ENCODE measurements at places on chromosomes 7 and 10.

DNA sequence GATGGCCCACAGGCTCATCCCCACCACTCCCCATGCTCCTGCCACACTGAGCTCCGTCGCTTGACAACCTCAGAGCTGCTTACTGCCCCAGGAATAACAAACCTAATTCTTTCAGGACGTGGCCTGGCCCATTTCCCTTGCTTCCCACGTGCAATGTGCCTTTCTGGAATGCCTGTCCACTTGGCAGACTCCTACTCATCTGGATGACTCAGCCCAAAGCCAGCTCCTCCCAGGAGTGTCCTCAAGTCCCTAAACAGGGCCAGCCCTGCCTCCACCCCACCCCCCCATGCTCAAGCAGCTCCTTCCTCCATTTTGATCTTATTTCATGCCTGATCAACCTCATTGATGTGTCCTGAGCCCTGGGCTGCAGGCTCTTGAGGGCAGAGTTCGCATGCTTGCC lies 164.9 kb upstream of the RNF32 start:
- no peak for DNase-seq

DNA sequence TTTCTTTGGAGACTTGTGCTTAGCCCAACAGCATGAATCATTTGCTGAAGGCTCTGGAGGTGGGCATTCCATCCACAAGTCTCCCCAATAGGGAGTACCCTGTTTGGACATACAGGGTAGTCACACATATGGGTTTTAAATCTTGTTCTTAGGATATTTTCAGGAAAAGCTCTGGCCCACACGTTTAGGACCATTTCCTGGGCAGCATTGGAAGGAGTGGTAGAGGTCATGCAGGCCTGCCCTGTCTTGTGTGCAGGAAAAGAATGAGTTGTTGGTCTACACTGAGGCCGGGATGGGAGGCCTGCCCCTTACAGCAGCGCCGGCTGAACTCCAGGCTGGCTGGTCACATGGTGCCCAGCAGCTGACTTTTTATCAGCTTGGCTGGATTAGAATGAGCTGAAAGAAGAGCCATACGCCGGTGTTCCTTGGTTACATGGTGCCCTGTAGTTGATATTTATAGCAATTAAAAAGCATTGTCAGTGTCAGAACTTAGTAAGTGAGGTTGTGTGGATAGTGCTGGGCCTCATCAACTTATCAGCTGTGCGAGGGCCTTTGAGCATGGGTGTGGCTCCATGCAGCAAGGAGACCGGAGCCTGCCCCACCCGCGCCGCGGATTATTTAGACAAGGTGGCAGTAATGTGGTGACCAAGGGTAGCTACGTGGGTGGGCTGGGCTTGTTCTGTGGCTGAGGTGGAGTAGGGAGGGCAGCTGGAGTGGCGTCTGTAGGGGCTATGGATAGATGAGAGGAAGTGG lies 28.6 kb downstream of the OGDH start:
- DNase-seq = peak; percentile 67

DNA sequence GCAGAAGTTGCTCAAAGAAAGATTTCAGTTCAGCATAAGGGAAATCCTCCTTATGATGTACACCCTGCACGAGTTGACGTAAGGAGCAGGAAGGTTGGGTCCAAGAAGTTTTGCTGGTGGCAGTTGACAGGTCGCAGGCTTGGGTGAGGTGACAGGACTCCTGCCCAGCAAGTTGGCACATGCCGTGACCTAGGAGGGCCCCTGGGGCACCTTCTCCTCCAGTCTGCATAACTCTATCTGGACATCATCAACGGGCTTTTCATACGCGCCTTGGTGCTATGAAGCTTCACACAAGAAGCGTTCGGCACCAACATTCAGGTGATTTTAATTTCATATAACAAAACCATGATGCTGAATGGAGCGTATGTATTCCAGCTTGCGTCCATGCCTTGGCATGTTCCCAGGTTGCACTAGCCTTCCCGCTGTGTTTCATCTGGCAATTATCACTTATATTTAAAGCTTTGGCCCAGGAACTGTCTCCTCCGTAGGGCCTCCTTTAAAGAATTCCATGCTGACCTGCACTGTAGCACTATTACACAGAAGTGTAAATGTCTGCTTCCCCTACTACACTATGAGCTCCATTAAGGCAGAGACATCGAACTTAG lies 651.6 kb upstream of the FOXK1 start:
- DNase-seq = no peak

- DNase-seq = no peak
Measured at GRCh38 chr7:129103561-129104324, 40.8 kb upstream of the TSPAN33 start.

- peak; percentile 36 for DNase-seq
Measured at GRCh38 chr7:74604326-74605020, 53.0 kb upstream of the GTF2I start.

DNA sequence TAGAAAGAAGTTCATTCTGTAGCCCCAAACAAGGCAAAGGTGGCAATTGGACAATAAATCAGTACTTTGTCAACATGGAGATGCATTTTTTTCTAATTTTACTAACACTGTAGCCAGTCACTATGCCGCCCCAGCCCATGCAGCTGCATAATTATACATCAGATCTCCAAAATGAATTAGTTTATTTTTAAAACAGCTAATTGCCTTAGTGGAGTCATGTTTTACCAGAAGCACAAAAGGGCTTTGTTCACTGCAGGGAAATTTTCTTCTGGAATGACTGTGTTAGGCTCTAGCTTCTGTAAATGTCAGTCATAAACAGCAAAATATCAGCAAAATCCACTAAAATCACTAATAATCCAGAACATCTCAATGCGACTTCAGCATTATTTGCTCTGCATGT lies 20.1 kb upstream of the HDAC9 start:
- DNase-seq = no peak

DNA sequence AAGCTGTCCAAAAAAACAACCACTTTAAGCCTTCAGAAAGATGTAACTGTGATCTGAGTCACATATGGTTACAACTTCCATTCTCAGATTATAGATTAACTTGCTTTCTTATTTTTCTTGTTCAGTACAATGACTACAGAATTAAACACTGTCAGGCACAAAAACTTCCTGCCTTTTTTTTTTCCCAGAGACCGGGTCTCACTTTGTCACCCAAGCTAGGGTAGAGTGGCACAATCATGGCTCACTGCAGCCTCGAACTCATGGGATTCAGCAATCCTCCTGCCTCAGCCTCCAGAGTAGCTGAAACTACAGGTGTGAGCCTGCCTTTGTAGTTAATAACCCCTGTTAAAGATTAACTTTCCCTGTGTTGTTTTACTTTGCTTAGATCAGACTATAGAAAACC lies 163.2 kb downstream of the AVL9 start:
- DNase-seq = no peak

- no peak for DNase-seq
Measured at GRCh38 chr7:55185941-55186609, 167.3 kb downstream of the EGFR start.

DNA sequence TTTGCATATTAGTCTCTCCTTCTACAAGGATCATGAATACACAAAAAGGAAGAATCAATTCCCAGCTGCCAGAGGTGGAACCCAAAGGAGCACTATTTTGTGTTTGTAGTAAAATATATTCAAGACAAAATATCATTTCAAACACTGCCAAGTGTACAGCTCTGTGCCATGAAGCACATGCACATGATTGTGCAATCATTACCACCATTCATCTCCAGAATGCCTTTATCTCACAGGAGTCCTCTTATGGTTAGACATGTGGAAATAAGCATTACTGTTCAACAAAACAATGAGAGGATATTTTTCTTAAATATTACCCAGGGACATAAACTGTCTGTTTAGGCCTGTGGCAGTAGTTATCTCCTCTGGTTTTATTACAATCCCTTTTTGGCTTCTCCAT lies 151.4 kb upstream of the PPP1R3A start:
- no peak for DNase-seq

GRCh38 chr10:122374859-122375678 lies 561 bp downstream of the PLEKHA1 start:
- DNase-seq = peak; percentile 53

DNA sequence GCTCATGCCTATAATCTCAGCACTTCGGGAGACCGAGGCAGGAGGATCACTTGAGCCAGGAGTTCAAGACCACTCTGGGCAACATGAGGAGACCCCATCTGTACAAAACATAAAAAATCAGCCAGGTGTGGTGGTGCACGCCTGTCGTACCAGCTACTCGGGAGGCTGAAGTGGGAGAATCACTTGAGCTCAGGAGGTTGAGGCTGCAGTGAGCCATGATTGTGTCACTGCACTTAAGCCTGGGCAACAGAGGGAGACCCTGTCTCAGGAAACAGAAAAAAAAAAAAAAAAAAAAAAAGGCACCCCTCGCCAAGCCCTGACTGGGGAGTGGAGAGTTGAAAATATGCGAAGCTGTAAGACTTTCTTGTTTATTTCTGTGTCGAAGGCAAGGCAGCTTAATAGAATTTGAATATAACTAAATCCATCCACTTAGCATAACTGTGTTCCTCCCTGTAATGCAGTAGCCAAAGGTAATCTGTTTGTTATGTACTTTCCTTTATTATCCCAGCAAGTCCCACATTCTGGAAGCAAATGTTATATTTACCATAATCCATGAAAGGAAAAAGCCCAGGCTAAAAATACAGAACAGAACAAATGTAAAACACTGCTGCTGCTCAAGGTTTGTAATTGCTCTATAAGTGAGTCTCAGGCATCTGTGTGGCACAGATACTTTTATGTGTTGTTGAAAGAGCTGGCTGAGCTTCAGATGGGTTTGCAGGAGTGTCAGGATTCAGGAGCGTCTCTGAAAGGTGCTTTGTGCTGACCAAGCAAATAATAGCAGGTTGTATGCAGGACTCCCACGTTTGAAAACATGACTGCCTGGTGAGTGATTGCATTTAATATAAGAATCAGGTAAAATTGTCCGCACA lies 127.2 kb downstream of the CELF2 start:
- DNase-seq = no peak

GRCh38 chr7:30511973-30512662 lies 7.5 kb upstream of the GGCT start:
- no peak for DNase-seq

DNA sequence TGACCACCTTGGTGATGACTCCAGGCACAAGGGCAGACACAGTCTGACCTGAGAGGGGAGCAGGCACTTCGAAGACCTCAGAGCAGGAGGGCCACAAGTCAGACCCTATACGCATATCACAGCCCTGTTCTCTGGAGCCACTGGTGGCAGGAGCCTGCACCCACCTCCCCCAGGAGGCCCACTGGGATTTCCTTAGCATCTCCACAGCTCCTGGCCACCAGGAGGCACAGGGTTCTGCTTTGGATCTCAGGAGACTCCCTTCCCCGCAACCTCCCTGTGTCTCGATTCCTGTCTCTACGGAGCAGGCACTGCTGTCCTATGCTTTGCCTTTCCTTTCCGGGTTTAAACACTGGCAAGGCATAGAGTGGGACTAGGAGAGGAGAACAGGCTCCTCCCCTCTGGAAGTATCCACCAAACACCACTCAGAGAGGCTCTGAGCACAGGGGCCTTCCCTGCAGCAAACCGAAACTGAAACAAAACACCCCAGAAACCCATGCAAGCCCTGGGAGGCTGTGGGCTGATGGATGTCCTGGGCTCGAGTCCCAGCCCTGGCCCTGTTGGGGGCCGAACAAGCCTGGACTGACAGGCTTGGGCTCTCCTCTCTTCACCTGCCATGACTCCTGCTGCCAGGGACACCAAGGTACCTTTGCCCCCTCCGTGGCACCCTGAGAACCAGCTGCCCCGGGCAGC lies 166.3 kb downstream of the NEURL1 start:
- peak; percentile 59 for DNase-seq

DNA sequence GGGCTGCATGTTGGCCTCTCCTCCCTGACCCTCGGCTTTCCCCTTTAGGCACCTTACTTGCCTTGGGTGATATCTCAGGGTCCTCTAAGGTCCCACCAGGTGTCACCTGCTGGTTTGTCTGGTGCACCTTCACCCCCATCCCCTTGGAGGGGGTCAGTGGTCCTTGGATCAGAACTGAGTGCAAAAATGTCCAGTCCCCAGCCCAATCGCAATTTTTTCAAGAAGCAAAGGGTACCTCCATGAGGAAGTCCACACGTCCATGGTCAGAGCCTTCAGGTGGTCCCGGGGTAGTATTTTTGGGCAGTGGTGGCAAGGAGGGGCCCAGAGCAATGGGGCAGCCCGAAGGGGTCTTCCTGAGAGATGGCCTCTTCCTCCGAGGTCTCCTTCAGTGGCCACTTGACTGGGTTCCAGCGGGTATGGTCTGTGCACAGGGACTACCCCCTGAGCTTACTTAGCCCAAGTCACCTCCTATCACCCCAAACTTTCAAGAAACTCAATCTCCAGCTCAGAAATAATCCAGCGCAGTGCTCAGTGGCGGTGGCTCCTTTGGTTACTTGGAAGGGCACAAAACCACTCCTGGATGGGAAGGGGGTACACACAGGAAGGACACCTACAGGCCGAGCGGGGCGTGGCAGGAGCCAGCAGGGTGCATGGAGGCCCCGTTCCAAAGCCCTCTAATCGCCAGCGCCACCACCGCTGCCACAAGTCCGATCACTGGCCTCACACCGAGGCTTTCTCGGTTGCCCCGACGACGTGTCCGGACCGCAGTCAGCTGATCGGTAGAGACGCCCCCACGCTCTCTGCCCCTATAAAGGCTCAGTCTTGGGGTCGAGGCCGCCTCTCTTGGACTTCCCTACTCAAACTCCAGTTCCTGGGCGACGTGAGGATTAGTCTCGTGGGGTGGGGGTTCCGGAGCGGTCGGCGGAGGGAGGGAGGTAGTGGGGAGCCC lies 4.5 kb downstream of the SAP25 start:
- DNase-seq = no peak

DNA sequence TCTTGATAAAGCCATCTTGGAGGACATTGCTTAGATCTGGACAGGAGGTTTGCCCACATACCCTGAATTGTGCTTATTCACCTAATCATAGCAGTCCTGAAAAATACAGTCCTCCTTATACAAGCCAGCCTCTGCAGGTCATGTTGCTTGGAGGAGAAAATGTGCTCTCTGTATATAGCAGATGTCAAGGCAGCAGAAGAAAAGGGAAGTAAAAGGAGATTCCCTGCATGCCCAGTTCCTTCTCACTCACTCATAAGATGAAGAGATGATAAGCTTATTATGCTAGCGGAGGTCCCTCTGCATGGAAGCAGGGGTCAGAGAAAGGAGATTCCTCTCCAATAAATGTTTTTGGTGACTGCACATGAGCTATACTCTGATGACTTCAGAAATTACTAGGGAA lies 458.8 kb upstream of the ZMIZ1 start:
- DNase-seq = no peak

- DNase-seq = peak; percentile 89
Measured at GRCh38 chr7:100469227-100470044, 5.4 kb upstream of the SPACDR start.

- no peak for DNase-seq
Measured at GRCh38 chr10:101564490-101564991, 23.5 kb downstream of the POLL start.
